ENCODE measurements at places on chromosomes 4 and X. TPM values are rescaled to one million over a fixed set of nuclear protein-coding genes. Genes with fewer than 3 reads are reported as not detected.

DNA sequence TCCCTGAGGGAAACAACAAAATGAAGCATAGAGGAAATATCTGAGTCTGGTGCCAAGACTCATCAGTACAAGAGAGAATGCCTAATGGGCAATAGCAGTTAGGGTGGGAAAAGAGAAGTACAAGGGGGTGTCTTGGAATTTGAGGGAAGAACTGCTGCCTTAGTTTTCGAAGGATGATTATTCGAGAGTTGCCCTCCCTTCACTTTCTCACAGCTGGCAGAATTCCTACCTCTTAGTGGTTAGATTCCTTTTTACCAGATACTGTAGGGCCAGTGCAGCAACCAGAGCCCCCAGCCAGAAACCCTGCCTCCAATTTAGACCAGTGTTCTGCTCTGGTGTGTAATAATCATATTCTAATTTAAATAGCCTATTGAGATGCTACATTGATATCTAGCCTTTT is 56.5 kb downstream of the NFKB1 start:
- DNase-seq: no peak

DNA sequence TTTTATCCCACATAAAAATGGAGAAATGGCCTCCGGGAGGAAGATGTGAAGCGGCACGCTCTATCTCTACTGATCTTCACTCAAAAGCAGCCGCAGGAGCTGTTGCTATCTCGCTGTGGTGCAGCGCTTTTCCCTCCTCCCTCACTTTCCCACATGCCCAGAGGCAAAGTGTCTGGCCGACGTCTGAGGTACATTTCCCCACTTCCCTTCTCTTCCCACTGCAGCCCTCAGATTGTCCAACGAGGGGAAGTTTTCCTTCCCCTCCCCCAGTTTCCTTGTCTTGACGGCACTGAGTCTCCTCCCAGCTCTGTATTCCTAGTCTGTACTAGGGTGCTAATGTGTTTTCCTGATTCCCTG is 660 bp upstream of the COL25A1 start:
- DNase-seq: no peak

DNA sequence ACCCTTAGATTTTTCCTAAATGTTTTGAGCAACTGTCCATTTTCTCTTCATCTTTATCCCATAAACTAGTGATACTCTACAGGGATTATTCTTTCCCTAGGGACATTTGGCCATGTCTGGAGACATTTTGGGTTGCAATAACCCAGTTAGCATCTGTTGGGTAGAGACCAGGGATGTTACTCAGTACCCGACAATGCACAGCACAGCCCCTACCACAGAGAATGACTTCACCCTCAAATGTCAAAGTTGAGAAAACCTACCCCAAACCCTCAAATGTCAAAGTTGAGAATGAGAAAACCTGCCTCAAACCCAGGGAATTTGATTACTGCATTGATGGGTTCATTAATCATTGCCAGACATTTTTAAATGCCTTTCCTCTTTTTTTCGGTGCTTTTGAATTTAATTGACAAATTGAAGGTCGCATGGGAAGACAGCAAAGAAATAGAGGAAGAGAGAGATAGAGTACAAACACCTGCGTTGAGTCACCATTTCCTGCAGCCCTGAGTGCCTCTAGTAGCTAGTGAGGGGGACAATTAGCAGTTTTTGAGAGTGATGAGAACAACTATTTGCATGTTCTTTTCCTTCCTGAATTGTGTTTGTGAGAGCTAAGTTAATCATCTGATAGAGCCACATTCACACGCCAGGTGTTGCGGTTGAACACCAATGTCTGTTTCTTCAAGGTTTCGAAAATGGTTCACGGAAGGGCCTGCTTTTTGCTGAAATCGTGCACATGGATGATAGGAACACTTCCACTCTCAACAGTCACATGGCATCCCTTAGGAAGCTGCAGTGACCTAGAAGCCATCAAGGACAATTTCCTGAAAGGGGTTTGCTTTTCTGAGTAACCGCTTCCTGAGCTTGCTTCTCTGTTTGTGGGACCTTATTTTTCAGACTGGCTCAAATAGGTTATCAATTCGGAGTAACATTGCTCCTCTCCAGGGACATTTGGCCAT is 203.9 kb upstream of the VCX3A start:
- DNase-seq: peak; percentile 88

GRCh38 chr4:81482326-81482725 is 10.6 kb upstream of the RASGEF1B start:
- DNase-seq: no peak

DNA sequence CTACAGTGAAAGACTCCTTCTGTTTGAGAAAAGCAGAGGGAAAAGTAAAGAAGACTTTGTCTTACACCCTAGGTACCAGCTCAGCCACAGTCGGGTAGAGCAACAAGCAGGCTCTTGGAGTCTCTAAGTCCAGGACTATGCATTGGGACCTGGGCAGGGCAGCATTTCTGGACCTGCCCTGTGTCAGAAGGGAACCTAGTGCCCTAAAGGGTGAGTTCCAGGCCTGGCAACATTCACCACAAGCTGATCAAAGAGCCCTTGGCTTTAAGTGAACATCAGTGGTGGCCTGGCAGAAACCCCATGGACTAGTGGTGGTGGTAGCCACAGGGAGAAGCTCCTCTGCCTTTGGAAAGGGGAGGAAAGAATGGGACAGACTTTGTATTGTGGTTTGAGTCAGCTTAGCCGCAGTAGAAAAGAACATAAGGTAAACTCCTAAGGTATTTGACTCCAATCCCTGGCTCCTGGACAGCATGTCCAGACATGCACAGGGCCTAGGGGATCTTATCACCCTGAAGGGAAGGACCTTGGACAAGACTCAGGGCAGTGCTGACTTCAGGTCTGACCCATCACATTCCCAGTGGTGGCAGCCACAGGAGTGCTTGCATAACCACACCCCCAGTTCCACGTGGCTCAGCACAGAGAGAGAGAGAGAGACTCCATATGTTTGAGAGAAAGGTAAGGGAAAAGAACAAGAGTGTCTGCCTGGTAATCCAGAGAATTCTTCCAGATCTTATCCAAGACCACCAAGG is 32.6 kb downstream of the CCDC158 start:
- DNase-seq: no peak

GRCh38 chr4:76280488-76281441 is 25.8 kb upstream of the STBD1 start:
- DNase-seq: no peak

FRMD7 gene
- total RNA-seq: not detected
